ENCODE measurements at places on chromosomes 2 and 18.

DNA sequence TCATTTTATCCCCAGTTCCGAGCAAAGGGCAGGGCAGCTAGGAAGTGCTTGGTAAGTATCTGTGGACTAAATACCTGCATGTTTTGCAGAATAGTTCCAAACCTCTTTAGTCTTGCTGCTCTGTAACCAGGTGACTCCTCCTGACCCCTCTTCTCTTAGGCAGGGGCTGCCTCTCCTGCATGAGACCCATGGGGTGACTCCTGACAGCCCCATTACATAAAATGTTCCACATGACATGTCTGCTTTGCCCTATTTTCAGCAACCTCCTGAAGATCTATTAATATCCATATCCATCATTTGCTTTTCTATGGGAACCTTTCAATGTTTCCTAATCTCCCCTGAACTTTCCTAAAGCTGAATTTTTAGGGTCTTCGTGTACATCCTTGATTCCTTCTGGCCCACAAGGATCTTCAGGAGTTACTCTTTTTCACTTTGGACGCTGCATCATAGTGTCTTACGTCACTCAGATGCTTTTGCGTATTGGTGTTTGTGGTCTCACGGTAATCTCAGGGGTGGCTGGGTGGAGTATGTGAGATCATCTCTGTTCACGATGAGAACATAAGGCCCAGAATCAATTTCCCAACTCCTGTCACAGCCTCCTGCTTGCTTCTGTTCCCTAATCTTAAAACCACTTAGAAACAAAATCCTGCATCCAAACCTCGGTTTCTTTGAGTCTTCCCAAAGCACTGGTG is 76.6 kb downstream of the MAPK4 start:
- no peak for DNase-seq

DNA sequence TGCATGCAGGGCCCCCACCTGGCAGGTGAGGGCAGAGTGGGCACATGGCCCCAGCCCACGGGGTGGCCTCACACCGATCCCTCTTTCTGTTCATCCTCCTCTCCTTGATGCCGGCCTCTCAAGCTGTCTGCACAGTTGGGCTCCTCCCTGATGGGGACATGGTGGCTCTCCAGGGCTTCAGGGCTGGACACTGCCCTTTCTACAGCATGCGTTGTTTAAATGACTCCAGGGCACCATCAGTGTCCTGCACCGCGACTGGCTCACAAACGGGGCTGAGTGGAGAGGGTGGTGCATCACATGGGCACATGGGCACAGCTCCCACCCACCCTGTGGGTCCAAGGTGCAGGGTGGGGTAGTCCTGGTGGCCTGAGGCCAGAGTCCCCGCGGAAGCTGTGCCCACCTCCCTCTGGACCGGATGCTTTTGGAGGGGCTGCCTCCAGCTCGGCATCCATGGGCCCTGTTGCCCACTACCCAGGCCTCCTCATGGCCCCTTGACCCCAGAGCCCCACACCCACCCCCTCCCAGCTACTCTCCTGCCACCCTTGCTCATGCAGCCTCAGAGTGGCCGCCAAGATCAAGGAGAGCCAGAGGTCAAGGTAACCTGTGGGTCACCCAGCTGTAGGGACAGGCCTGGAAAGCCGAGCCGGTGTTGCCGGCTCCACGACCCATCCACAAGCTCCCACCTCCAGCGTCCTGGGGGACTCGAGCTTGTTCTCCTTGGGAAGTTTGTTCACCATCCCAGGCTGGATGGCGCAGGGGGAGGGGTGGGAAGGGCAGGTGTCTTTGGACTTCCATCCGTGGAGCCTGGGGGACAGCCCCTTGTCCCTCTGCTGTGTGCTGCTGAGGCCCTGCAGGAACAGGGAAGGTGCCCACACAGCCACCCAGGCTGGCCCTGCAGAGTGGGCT is 12.3 kb upstream of the SNED1 start:
- no peak for DNase-seq

DNA sequence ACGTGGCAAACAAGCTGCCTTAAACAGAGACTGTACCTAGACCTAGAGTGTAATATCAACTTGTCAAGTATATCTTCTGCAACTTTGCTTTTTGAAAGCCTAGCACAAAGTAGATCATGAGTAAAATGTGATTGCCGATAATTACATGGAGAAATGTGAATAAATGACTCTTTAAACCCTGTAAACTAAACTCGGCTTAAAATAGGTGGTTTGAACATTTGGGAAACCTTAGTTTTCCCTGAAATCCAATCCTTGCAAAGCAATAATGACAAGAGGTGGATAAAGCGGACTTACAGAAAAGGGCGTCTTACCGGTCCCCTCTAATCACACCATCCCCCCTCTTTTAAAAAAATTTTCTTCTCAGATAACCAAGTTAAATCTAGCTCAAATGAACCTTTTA is 549 bp upstream of the PSMD14 start:
- no peak for DNase-seq

DNA sequence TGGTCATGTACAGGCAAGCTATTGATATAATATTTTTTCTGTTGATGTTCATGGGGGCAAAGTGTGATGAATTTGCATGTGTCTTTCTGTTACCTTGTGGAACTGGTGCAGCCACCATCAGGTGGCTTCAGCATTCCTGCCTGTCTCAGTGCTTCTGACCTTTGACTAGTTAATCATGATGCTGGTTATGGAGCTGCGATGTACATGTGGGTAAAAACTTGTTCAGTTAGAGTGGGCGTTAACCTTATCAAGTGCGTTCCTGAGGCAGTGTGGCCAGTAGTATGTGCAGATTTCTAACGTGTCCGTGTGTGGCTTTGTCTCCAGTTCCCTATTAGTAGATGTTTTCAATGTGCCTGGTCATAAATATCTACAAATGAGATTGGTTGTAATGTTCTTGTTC is 127.4 kb upstream of the ZSWIM2 start:
- DNase-seq = no peak

- DNase-seq = no peak
Observed at GRCh38 chr2:137700681-137701080, 263.6 kb upstream of the HNMT start.

GRCh38 chr18:57806978-57807285 is 3.8 kb upstream of the ATP8B1 start:
- DNase-seq = no peak

GRCh38 chr2:31049916-31050588 is 88.2 kb downstream of the GALNT14 start:
- no peak for DNase-seq

DNA sequence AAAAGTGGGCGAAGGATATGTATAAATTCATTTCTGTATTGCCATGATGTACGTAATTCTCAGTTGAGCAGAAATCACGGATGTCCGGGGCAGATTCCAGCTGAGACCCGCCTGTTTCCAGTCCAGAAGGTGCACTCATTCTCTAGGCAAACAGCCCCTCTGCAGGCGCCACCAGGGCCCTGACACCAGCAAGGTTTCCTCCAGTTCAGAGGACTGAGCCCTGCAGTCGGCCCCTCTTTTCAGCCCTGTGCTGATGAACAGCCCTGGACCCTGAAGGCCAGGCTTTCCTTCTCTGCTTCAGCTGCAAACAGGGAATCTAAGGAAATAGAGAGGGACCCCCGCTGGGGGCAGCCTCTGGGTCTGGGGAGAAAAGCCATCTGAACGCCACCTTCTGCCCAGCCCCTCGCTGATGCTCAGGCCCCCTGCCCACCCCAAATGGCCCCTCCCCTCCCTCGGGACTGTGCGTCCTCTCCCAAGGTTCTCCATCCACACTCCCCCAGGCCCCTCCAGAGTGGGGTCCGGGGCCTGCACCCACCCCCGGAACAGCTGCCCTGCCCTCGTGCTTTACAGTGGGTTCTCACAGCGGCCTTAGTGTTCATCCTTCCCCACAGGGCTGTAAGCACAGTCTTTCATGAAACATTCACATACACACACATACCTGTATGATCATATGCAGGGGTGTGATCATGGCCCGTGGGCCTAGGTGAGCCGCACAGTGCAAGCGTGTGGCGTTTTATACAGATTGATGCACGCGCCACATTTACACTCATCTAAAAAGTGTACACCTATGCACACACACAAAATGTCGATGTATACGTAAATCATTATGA is 12.1 kb downstream of the COPS9 start:
- no peak for DNase-seq

GRCh38 chr2:56040834-56041233 is 117.3 kb upstream of the EFEMP1 start:
- DNase-seq = no peak

DNA sequence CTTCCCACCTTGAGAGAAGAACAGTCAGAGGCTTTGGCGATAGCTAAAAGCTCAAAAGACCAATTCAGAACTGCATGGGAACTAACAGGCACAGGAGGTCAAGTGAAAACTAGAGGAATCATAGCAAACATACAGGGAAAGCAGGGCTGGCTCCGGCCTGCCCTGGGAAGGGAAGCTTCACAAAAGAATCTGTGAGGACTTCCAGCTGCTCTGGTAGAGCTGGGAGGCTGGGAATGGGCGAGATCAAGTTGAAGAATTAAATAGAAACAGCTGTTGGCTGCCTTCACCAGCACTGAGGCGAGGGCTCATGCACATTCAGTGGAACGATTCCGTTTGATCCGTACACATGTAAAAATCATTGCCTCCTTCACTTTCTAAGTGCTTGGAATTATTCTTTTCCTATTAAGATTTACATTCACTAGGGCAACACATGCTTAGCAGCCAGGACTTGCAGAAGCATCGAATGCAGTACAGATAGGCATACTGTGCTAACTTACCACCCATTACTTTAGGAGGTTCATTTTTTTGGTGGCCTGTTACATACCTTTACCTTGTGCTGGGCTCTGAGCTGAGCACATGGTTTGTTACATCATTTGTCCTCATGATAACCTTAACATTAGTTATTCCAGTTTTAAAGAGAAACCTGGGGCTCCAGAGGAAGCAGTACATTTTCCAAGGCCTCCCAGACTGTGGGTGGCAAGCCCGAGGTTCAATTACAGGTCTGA is 125.4 kb upstream of the RNF152 start:
- DNase-seq = no peak

DNA sequence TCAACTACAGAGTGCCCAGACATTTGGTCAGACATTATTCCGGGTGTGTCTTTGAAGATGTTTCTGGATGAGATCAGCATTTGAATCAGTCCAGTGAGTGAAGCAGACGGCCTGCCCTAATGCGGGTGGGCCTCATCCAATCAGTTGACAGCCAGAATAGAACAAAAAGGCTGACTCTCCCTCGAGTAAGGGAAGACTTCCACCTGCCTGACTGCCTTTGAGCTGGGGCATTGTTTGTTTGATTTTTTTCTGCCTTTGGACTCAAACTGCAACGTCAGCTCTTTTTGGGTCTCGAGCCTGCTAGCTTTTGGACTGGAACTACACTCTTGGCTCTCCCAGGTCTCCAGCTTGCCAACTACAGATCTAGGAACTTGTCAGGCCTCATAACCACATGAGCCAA is 111.7 kb upstream of the AGAP1 start:
- no peak for DNase-seq

DNA sequence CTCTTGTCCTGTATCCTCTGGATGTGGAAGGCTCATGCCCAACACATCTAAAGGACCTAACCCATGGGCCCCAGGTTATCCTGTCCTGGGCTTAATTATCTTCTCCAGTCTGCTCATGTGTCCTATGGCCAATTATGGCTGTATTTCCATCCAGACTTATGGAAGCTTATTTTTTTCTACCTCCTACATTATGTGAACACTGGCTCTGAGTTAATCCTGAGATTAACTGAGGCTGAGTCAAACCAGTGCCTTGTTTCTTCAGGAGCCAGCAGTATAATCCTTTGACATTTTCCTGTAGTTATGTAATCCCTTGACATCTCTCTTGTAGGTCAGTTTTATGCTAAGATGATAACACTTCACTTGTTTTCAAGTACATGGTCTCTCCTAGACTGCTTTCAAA is 213.6 kb downstream of the PMAIP1 start:
- no peak for DNase-seq

DNA sequence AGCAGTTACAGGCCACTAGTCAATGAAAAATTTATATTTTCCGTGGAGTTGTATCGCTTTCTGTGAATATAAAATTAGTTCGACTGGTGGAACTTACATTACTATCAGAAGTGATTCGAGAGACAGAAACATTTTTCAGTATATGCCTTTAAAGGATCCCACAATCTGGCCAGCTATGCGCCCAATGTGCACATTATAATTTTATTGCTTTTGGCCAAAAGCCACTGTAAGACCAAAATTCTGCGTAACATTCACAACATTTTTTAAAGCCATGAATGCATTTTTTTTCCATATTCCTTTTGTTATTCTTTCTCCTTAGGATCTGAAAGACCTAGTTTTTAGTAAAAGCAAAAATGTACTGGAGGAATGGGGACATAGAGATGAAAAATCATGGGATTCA is 131.0 kb upstream of the CHAC2 start:
- DNase-seq = no peak

GRCh38 chr2:221283896-221284545 is 288.1 kb downstream of the EPHA4 start:
- no peak for DNase-seq

- no peak for DNase-seq
Observed at GRCh38 chr2:162072976-162073887, 783 bp downstream of the DPP4 start.

GRCh38 chr18:2027756-2028155 is 543.5 kb downstream of the METTL4 start:
- no peak for DNase-seq

DNA sequence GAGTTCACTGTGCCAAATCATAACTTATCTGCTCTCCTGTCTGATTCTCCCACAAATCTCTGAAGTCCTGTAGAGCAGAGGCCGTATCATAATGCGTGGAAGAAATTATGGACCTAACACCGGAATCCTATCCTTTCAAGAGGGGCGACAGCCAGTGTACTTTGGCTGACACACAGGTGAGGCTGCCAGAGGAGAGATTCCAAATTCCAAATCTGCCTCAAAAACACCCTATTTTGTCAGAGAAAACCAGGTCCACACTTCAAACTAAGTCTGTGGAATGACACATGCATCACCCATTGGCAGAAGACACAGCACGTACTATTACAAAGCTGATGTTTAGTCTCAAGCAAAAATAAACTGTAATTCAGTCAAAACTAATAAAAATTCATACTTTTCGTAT is 139.2 kb upstream of the PID1 start:
- DNase-seq = no peak

- no peak for DNase-seq
Observed at GRCh38 chr18:10289951-10290637, 164.3 kb upstream of the APCDD1 start.

DNA sequence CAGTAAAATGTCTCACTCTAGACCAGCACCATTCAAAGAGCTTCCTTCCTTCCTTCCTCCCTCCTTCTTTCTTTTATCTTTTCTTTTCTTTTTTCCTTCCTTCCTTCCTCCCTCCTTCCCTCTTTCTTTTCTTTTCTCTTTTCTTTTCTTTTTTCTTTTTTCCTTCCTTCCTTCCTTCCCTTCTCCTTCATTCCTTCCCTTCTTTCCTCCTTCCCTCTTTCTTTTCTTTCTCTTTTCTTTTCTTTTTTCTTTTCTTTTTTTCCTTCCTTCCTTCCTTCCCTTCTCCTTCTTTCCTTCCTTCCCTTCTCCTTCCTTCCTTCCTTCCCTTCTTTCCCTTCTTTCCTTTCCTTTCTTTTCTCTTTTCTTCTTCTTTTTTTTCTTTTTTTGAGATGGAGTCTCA is 985.1 kb downstream of the DSC3 start:
- DNase-seq = no peak

All from NCI-H1930 (cell line).